ENCODE measurements at places on chromosomes 5 and 9. TPM values are rescaled to one million over a fixed set of nuclear protein-coding genes. Genes with fewer than 3 reads are reported as not detected.

Gene IFNA13
- not detected for total RNA-seq

Gene FOXD1
- 0.32 TPM for total RNA-seq

Gene PCDHGA12
- total RNA-seq, result 4.6 TPM

Gene JAKMIP2
- total RNA-seq, result 0.06 TPM

Gene SERF1A
- 6.2 TPM for total RNA-seq

Gene STPG3
- total RNA-seq, result not detected

Gene SUSD3
- total RNA-seq, result 2.0 TPM

Gene NME5
- total RNA-seq, result 0.71 TPM

Gene GPR21
- 2.0 TPM for total RNA-seq

Gene ELL2
- total RNA-seq, result 229 TPM

Gene NEUROG1
- not detected for total RNA-seq

Gene TTLL11
- 9.5 TPM for total RNA-seq

Gene WDR38
- not detected for total RNA-seq

Gene UNC13B
- total RNA-seq, result 29.0 TPM
